ENCODE measurements at places on chromosomes 11 and 22. TPM values are rescaled to one million over a fixed set of nuclear protein-coding genes. Genes with fewer than 3 reads are reported as not detected.

DNA sequence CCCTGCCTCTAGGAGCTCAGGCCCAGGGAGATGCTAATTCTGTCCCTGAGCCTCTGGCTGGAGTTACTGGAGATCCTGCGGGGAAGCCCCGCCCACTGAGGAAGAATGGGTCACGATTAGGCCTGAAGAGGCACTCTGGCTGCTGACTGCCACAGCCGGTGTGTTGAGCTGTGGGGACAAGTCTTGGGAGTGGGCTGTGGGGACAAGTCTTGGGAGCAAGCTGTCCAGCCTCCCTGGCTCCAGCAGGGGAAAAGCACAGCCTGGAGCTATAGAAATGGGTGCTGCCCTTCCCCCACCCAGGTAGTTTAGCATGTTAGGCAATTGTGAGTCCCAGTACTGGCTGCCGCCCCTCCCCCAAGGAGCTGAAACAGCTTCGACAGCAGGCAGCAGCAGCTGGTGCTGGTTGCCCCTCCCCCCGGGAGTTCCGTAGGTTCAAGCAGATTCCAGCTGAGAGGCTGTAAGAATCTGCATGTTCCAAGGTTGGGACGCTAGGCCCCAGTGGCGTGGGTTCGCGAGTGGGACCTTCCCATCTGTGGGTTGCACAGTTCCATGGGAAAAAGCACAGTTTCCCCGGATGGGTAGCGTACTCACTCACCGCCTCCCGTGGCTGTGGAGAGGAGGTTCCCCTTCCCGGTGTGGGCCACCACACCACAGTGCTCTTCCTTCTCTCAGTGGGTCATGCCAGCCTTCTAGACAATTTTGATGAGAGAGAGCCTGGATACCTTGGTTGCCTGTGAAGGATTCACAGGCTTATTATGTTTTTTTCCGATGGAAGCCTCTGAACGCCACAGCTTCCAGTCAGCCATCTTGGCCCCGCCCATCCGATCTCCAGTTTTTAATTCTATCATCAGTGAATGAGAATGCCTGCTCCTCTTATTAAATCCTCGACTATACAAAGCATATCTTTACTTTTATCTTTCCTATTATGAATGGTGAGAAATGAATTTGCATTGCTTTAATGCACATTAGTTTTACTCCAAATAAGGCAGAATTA is 61.5 kb downstream of the MSANTD4 start:
- H3K4me3 ChIP-seq = peak overlapping the region; percentile 65
- H3K36me3 ChIP-seq = no peaks in the 10 kb centered on the region
- H3K27me3 ChIP-seq = no peaks in the 10 kb centered on the region
- peak; percentile 72 for DNase-seq

- no peaks in the 10 kb centered on the region for H3K36me3 ChIP-seq
- H3K4me1 ChIP-seq = no peaks in the 10 kb centered on the region
- no peak overlapping the region for H3K4me3 ChIP-seq
- no peak overlapping the region for H3K27ac ChIP-seq
Measured at GRCh38 chr22:49303781-49304461, 523.8 kb downstream of the BRD1 start.

DNA sequence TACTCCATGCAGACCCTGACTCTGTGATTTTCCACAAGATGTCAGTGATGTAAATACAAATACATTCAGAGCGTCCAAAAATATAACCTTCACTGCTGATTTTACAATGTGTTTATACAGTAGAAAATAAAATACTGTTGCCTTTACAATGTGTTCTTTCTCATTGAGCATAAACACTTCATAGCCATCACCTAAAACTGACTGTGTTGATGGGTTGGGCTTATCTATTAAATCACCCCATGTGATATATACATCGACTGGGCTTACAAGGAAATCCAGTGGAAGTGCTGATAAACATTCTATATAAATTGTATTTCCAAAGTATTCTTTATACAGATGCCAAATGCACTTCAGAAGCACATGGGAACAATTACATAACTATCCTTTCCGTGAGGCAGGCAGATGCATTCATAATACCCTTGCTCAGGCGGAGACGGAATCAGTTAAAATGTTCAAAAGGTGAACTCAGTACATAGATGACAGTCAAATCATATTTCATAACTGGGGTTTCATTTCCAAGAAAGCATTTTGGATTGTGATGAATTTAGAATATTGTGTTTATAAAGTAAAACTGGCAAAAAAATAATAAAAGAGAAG is 27.7 kb downstream of the DDI1 start:
- H3K4me3 ChIP-seq = no peak overlapping the region
- no peak for DNase-seq
- no peaks in the 10 kb centered on the region for H3K27me3 ChIP-seq
- no peak overlapping the region for H3K27ac ChIP-seq

DNA sequence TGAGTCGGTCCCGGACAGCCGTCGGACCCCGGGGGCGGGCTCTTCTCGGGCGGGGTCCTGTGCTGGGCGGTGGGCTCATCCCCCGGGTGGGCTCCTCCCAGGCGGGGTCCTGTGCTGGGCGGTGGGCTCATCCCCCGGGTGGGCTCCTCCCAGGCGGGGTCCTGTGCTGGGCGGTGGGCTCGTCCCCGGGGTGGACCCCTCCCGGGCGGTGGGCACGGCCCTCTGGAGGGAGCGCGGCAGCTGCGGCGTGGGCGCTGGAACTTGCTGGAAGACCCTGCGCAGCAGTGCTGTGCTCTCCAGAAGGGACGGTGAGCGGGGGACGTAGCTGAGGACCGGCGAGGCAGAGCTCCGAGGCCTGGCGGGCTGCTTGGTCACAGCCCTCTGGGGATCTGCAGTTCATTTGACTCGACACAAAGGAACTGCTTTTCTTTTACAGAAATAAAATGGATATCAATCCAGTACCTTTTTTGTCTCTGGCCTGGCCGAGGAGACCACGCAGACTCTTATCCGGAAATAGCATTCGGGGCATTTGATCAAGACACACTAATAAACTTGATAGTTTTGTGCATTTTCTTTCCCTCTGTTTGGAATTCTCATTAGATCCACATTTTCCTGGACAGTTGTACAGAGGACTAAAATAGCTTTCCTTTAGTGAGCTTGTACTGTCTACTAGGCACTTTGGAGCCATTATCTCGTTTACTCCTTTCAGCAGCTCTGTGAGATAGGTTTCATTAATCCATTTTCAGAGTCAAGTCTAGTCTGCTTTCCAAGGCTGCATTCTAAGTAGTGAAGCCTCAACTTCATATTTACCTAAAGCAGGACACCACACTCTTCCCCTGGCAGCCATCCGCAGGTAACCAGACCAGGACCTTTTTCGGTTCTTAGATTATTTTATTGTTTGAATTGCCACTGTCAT is 812 bp downstream of the JAM3 start:
- no peaks in the 10 kb centered on the region for H3K27me3 ChIP-seq
- peak; percentile 63 for DNase-seq
- H3K36me3 ChIP-seq = no peaks in the 10 kb centered on the region

DNA sequence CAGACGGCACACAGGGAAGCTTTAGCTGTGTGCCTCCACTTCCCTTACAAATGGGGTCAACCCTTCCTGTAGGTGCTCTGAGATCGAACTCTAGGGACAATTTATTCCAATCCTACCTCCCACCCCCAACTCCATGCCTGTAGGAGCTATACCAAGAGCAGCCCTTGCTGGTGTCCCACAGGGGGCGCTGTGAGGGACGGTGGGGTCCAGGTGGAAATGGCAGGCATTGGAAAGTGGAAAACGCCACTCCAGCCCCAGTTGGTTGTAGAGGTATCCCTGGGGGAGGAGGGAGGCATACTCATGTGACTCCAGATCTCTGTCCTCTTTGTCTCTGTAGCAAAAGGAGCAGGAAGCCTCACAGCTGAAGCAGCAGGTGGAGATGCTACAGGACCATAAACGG is 161.3 kb downstream of the MYO18B start:
- peaks cover 96% of the 10 kb centered on the region for H3K36me3 ChIP-seq
- DNase-seq = no peak
- H3K4me3 ChIP-seq = no peak overlapping the region
- H3K27me3 ChIP-seq = no peaks in the 10 kb centered on the region

The SMIM38 gene
- 0.30 TPM for total RNA-seq

The DMC1 gene
- not detected for total RNA-seq

The CRYBB3 gene
- total RNA-seq = not detected

Data from SJCRH30 (cell line).